Effector memory CD8-positive, alpha-beta T cell (primary cell): ENCODE measurements at places on chromosomes 1 and 21.

DNA sequence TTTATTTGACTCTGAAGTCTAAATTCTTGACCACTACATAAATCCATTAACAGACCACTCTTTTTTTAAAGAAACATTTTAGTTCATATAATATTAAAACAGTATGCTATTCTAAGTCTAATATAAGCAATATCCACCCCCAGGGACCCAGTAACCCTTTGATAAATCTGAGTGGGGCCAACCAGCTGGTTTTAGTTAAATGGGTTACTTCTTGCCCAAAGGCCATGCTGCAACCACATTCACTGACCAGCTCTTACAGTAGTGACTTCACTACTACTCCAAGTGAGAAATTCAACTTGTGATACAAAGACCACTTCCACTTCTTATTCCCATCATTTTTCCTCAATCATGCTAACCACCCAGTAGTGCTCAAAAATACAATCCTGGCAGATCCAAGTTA lies 20.5 kb downstream of the FUBP1 start:
- no peak for DNase-seq
- H3K4me3 ChIP-seq = no peak overlapping the region
- H3K4me1 ChIP-seq = peaks cover 27% of the 10 kb centered on the region

DNA sequence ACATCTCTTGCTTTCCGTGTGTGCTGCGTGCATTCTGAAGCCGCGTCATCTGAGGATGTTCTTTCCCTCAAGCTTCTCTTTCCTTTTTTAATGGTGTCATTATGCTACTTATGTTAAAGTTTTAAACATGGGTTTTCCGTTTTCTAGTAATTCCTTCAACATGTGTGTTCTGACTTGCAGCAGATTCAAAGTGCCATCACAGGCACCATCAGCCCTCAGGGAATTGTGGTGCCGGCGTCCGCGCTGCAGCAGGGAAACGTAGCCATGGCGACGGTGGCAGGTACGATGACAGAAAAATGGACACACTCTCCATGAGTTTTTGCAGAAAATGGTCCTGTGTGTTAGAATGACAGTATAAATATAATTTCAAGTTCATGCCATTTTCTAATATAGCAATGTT lies 42.4 kb downstream of the PKNOX1 start:
- H3K27ac ChIP-seq = no peak overlapping the region
- DNase-seq = no peak
- no peaks in the 10 kb centered on the region for H3K4me1 ChIP-seq
- H3K4me3 ChIP-seq = no peak overlapping the region
- peaks cover 54% of the 10 kb centered on the region for H3K36me3 ChIP-seq
- H3K27me3 ChIP-seq = no peaks in the 10 kb centered on the region

- H3K27me3 ChIP-seq = peaks cover 90% of the 10 kb centered on the region
- no peaks in the 10 kb centered on the region for H3K4me1 ChIP-seq
- DNase-seq = no peak
- H3K4me3 ChIP-seq = no peak overlapping the region
Measured at GRCh38 chr1:38127428-38127827, 80.8 kb upstream of the POU3F1 start.

- H3K4me1 ChIP-seq = no peaks in the 10 kb centered on the region
- peaks cover 13% of the 10 kb centered on the region for H3K27me3 ChIP-seq
- H3K4me3 ChIP-seq = no peak overlapping the region
- DNase-seq = no peak
- H3K27ac ChIP-seq = no peak overlapping the region
- no peaks in the 10 kb centered on the region for H3K36me3 ChIP-seq
Measured at GRCh38 chr1:39165049-39165448, 39.4 kb upstream of the MACF1 start.

DNA sequence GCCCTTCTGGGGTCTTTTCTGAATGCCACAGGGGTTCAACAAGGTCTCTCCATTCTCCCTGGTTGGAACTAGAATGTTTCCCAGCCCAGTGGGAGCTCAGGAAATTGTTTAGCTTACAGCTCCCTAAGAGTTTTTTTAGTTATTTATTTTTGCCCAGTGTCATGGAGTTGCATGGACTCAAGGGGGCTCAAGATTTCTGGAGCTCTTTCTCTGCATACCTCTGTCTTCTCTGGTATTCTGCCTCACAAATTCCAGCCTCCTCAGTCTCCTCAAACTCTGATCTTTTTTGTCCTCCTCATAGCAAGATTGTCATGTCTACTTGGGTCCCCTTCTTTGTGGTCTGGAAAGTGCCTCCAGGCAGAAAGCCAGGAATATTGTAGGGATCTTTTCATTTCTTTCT lies 15.9 kb upstream of the PPP2R5A start:
- no peaks in the 10 kb centered on the region for H3K27me3 ChIP-seq
- no peak overlapping the region for H3K27ac ChIP-seq
- H3K36me3 ChIP-seq = no peaks in the 10 kb centered on the region
- no peak for DNase-seq
- no peak overlapping the region for H3K4me3 ChIP-seq

DNA sequence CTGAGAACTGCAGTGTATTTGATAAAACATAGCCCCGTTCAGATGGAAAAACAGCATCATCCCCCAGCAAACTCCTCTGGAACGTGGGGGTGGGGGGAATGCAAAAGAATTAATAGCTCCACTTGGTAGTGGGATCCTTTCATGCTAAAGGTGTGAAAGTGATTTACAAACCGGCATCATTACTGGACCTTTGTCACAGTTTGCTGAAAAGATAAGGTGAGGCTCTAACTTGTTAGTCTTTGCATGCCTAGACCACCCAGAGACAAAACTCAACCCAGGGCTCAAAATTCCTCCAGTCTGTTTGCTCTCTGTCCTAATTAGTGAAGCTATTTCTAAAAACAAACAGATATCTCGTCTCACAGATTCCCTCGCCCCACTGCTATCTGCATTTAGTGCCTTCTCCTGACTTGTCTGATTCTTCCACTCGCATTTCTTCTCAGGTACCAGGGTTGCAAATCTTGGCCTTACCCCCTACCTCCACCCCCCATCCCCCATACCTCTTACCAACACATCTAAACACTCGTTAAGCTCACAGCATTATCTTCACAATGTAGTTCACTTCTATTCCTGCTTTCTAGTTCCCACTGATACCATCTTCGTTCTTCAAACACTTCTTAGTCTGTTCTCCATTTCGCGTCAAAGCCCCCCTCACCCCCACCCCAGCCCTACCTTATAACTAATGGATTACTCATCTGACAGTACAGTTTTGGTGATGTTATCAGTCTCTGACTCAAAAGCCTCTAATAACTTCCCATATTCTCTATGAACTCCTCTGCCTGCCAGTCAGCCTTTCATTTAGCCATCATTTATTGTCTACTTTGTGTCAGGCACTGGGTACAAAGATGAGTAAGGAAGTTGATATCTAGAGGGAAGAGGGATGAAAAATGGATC lies 11.8 kb downstream of the IER5 start:
- peaks cover 15% of the 10 kb centered on the region for H3K36me3 ChIP-seq
- no peak for DNase-seq
- H3K27me3 ChIP-seq = no peaks in the 10 kb centered on the region
- peaks cover 25% of the 10 kb centered on the region for H3K4me1 ChIP-seq
- H3K4me3 ChIP-seq = no peak overlapping the region

DNA sequence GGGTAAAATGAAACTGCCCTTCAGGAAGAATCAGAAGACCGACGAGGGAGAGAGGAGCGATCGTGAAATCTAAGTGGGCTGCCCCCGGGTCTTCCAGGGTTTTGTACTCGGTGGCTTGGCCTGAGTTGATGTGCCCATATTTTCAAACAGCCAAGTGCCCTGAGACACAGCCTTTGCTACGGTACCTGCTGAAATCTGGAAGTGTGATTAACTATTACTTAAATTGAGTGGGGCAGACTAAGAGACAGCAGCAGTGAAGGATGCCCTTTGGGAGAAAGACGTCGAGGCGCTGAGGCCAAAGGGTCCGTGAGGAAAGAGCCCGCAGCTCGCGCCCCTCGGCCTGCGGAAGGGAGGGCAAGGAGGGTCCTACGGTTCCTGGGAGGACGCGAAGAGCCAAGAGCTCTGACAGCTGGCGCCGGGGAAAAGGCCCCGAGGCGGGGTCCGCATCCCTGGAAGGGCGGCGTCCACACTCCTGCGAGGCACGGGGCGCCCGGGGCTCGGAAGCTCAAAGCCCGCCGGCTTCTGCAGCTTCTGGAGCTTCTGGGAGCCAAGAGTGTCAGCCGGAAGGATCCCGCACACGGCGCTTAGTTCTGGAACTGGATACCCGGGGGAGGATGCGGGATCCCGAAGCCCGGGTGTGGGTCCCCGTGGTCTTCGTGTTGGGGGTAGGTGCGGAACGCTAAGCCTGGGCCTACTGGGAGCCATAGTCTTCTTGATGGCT lies 15.4 kb upstream of the RNU1-4 start:
- DNase-seq = no peak
- peaks cover 14% of the 10 kb centered on the region for H3K27me3 ChIP-seq
- no peak overlapping the region for H3K27ac ChIP-seq
- no peak overlapping the region for H3K4me3 ChIP-seq
- H3K4me1 ChIP-seq = no peaks in the 10 kb centered on the region
- H3K36me3 ChIP-seq = no peaks in the 10 kb centered on the region

DNA sequence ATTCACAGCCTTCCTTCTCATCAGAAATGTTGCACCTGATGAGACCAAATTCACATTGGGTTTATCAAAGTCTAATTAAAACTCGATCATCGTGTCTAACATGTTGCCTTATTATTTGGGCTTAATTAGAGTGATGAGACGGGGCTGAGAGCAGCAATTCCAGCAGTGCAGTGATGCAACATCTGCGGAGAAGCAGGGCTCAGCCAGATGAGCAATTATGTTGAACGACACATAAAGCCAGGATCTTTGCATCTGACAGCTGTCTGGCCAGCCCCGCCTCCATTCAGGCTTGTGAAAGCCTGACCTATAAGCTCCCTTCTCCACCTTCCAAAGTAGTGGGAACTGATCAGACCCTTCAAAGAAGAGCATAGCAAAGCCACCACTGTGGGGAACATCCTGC lies 109.8 kb downstream of the C1orf94 start:
- no peaks in the 10 kb centered on the region for H3K4me1 ChIP-seq
- no peak for DNase-seq
- no peak overlapping the region for H3K27ac ChIP-seq
- H3K27me3 ChIP-seq = peaks cover 21% of the 10 kb centered on the region

- no peak overlapping the region for H3K27ac ChIP-seq
- no peaks in the 10 kb centered on the region for H3K27me3 ChIP-seq
- H3K4me1 ChIP-seq = peaks cover 7% of the 10 kb centered on the region
- no peak overlapping the region for H3K4me3 ChIP-seq
- DNase-seq = no peak
Measured at GRCh38 chr1:151501474-151501873, 9.7 kb upstream of the CGN start.

- no peak overlapping the region for H3K27ac ChIP-seq
- no peaks in the 10 kb centered on the region for H3K4me1 ChIP-seq
- H3K27me3 ChIP-seq = peaks cover 10% of the 10 kb centered on the region
Measured at GRCh38 chr1:95409901-95410300, 175.9 kb downstream of the RWDD3 start.

GRCh38 chr1:160797271-160797709 lies 1.3 kb downstream of the LY9 start:
- peaks cover 34% of the 10 kb centered on the region for H3K36me3 ChIP-seq
- H3K27me3 ChIP-seq = no peaks in the 10 kb centered on the region
- H3K4me1 ChIP-seq = peaks cover 69% of the 10 kb centered on the region
- H3K27ac ChIP-seq = peak overlapping the region; percentile 96
- peak overlapping the region; percentile 94 for H3K4me3 ChIP-seq

GRCh38 chr1:109617291-109617801 lies 2.1 kb downstream of the GNAT2 start:
- peaks cover 36% of the 10 kb centered on the region for H3K4me1 ChIP-seq
- H3K27me3 ChIP-seq = no peaks in the 10 kb centered on the region
- H3K36me3 ChIP-seq = peaks cover 29% of the 10 kb centered on the region
- no peak overlapping the region for H3K4me3 ChIP-seq

- H3K4me3 ChIP-seq = no peak overlapping the region
- H3K27ac ChIP-seq = no peak overlapping the region
- H3K36me3 ChIP-seq = no peaks in the 10 kb centered on the region
- H3K27me3 ChIP-seq = peaks cover 12% of the 10 kb centered on the region
- DNase-seq = no peak
Measured at GRCh38 chr1:22963044-22963677, 9.5 kb downstream of the LACTBL1 start.

GRCh38 chr1:236389253-236389652 lies 4.8 kb upstream of the EDARADD start:
- no peak overlapping the region for H3K4me3 ChIP-seq
- peaks cover 28% of the 10 kb centered on the region for H3K27me3 ChIP-seq
- no peak overlapping the region for H3K27ac ChIP-seq
- no peak for DNase-seq
- no peaks in the 10 kb centered on the region for H3K36me3 ChIP-seq

- H3K27me3 ChIP-seq = peaks cover 39% of the 10 kb centered on the region
- no peak overlapping the region for H3K27ac ChIP-seq
- no peak overlapping the region for H3K4me3 ChIP-seq
- H3K36me3 ChIP-seq = no peaks in the 10 kb centered on the region
Measured at GRCh38 chr1:22259551-22260282, 116.8 kb upstream of the WNT4 start.

GRCh38 chr1:235105051-235106043 lies 23.3 kb downstream of the TOMM20 start:
- peak overlapping the region; percentile 97 for H3K27ac ChIP-seq
- peaks cover 50% of the 10 kb centered on the region for H3K36me3 ChIP-seq
- peak overlapping the region; percentile 90 for H3K4me3 ChIP-seq

GRCh38 chr1:19437891-19438294 lies 47.4 kb downstream of the CAPZB start:
- peaks cover 72% of the 10 kb centered on the region for H3K4me1 ChIP-seq
- no peak for DNase-seq

DNA sequence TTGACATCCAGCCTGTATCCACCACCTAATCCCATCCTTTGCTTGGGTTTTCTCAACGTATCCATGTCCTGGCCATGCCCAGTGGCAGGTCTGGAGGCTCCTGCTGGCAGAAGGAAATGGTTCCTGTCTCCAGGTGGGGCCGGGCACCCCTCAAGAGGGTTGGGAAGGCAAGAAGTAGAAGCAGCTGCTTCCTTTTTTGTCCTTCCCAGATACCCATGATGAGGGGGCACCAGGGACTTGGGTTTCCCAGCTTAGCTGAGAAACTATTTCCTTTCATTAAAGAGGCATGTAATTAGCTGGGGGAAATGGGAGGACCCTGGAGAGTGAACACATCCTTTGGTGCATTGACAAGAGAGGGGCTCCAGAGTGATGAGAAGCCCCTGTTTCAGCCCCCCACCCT lies 21.1 kb upstream of the SLC45A3 start:
- H3K27ac ChIP-seq = peak overlapping the region; percentile 19
- H3K4me3 ChIP-seq = no peak overlapping the region
- H3K36me3 ChIP-seq = peaks cover 6% of the 10 kb centered on the region

- H3K4me1 ChIP-seq = no peaks in the 10 kb centered on the region
- DNase-seq = no peak
- peaks cover 21% of the 10 kb centered on the region for H3K27me3 ChIP-seq
- H3K4me3 ChIP-seq = no peak overlapping the region
- no peak overlapping the region for H3K27ac ChIP-seq
Measured at GRCh38 chr1:31428436-31429221, 15.6 kb downstream of the SERINC2 start.

GRCh38 chr1:64378826-64379225 lies 91.1 kb upstream of the CACHD1 start:
- H3K4me1 ChIP-seq = no peaks in the 10 kb centered on the region
- H3K36me3 ChIP-seq = no peaks in the 10 kb centered on the region
- DNase-seq = no peak
- peaks cover 9% of the 10 kb centered on the region for H3K27me3 ChIP-seq
- H3K4me3 ChIP-seq = no peak overlapping the region
- H3K27ac ChIP-seq = no peak overlapping the region
